ENCODE measurements at places on chromosomes 2 and 18. TPM values are rescaled to one million over a fixed set of nuclear protein-coding genes. Genes with fewer than 3 reads are reported as not detected.

DNA sequence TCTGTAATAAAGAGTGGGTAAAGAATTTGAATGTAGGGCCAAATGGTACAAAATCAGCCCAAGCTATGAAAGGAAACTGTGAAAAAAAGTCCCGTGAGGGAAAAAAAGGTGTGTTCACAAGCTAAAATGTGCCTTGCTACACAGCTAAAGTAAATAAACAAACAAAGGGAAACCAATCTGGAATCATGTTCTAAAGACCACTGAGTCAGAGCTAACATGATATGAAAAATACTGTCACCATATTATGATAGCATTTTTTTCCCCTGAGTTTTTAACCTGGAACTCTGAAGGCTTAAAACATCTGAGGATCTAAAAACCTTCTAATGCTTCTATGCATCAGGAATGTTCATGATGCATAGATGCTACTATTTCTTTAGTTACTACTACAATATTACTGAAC lies 58.8 kb downstream of the SCN1A start:
- no peak for DNase-seq

DNA sequence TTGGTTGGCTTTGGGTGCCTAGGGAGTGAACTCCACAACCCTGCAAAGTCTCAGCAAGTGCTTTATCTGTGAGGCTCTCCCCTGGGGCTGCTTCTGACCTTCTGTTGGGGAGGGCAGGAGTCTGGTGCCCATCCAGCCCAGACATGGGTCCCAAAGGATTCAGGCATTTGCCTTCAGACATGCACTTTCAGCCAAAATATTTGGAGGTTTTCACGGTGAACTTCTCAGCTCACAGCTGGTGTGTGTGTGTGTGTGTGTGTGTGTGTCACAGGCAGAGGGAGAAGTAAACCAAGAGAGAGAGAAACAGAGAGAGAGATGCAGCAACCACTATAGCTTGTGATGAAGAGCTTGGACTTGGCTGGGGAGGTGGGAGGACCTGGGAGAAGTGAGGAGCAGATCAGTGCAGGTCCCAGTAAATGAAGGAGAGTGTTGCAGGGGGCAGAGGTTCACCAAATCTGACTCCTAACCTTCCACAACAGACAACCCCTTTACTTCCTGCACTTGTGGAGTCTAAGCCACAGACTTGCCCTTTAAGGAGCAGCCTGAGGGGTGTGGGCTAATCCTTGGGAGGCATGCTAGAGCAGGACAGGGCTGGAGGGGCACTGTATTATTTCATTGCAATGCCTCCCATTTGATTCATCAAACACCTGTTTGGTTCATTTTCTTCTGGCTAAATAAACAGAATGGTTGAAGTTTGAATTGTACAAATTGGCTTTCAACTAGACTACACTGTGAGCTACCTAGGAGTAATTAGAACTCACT lies 14.1 kb downstream of the SLC9A4 start:
- DNase-seq, result no peak

TFCP2L1 gene
- 41.0 TPM for total RNA-seq

GRCh38 chr2:201144101-201145051 lies 28.4 kb downstream of the CFLAR start:
- DNase-seq, result no peak

DNA sequence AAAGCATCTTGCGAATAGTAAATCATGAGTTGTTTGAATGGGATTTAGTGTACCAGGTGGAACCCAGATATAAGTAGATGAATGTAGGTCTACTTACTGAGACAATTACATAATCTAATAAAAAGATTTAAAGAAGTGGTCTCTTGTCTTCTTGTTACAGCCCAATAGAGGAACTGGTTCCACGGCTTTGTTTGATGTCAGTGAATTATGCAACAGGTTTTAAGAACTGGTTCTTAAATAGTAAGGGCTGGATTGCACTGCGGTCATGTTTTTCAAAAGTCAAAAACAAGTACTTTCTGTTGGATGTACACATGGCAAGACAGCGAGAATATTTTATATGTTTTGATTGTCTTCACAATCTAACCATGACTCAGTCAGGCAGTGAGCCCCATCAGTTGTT lies 15.4 kb upstream of the SLC9A2 start:
- DNase-seq, result no peak

CCDC102B gene
- 4.1 TPM for total RNA-seq

GRCh38 chr2:15729709-15730544 lies 138.3 kb downstream of the DDX1 start:
- DNase-seq, result no peak

GRCh38 chr2:46716927-46717326 lies 198.7 kb downstream of the MCFD2 start:
- no peak for DNase-seq

GRCh38 chr2:36163520-36164254 lies 191.9 kb upstream of the CRIM1 start:
- DNase-seq, result no peak

- DNase-seq, result no peak
Observed at GRCh38 chr2:240512109-240512485, 45.7 kb downstream of the ANKMY1 start.

GRCh38 chr2:234463626-234464290 lies 33.1 kb downstream of the ARL4C start:
- peak; percentile 78 for DNase-seq

DNA sequence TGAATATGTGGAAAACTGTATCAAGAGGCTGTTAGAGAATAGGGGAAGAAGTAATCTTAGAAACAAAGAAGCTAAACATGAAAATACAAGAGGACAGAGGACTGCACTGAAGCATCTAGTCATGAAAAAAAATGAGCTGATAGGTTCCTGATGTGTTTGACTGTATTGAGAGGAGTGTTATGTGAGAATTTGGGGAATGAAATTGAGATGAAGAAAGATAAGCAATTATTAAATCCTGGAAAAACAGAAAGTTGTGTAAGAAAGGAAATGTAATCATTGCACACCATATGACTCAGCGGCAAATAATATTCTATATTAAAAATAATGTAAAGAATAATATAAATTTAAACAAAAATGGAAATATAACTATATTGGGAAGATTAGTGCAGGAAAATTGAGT lies 71.2 kb downstream of the SEMA4F start:
- DNase-seq, result no peak

Data from Peyer's patch (tissue), 4 donors.